ENCODE measurements at places on chromosomes 11 and 22.

- peak; percentile 59 for ATAC-seq
These were observed 1.7 kb downstream of the IL17REL start for GRCh38 chr22:50010676-50011446.

DNA sequence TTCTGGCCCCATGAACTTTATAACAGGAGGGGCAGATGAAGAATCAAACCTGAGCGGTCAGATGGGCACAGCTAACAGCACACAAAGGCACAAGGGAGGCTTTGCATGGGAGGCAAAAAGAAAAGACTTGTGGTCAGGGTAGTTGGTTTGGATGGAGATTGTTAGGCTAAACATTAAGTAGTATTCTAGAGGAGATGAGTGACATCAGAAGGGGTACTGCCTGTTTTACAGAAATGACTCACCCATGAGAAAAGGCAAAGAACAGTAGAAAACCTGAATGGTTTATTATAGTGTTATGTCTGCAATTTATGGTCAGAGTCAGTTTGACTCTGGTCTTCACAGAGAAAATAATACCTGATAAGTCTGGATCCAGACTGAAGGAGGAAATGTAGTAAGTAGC, 129.8 kb upstream of the KIRREL3 start:
- ATAC-seq: no peak

DNA sequence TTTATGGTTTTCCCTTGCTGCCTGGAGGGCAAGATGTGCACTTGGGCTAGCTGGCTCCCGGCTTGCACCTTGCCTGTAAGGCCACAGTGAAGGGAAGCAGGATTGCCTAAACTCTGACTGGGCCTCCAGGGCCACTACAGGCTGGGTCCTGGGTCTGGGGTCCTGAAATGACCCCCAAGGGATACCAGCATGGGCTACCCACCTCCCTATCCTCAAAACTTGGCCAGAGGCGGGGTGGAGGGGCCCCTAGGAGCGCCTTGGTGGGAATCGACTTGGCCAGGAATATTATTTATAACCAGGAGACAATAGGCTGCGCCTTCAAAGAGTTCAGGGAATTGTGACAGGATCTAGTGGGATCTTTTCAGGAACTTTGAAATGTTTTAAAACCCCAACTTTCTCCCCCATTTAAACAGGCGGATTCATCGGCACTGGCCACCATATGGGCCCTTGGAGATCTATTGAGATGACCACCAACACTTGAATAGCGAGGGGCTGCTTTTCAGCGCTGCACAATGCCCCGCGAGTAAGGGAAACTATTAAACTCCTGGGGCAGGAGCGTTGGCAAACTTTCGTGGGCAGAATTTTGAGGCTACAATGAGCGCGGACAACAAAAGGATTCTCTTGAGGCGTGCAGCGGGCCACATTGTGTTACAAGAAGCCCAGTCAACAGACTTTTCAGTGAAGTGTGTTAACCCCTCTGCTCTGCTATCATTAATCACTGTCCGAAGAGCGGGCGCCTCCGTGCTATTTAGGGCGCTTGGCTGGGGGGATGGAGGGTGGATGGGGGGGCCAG, 15.2 kb downstream of the PAX6 start:
- ATAC-seq: no peak

GRCh38 chr11:60970890-60971289, 590 bp upstream of the CD6 start:
- ATAC-seq: no peak

All from activated CD4-positive, CD25-positive, alpha-beta regulatory T cell treated with anti-CD3 and anti-CD28 coated beads, Interleukin-2, amount 50 U/mL, for 24 hours (primary cell).